ENCODE measurements at places on chromosomes 1 and 21.
A peak's percentile ranks its signal among the peaks of the same experiment; 100 is the strongest.

GRCh38 chr1:55231745-55232144 lies 16.6 kb upstream of the USP24 start:
- DNase-seq: no peak

DNA sequence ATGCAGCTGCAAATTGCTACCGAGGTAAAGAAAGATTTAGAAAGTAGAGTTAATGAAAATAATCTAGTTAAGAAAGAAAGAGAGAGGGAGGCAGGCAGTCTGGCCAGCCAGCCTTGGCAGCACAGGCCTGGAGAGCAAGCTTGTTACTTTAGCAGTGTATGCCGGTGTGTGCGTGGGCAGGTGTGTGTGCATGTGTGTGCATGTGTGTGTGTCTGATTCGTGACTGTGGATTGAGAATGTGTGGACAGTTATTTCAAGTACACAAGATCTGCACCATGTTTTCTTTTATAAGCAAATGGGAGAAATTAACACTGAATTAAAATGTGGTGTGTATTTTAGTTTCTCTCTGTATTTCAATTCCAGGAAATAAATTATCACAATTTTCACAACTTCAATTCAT lies 211.6 kb downstream of the DSCAM start:
- no peak for DNase-seq

DNA sequence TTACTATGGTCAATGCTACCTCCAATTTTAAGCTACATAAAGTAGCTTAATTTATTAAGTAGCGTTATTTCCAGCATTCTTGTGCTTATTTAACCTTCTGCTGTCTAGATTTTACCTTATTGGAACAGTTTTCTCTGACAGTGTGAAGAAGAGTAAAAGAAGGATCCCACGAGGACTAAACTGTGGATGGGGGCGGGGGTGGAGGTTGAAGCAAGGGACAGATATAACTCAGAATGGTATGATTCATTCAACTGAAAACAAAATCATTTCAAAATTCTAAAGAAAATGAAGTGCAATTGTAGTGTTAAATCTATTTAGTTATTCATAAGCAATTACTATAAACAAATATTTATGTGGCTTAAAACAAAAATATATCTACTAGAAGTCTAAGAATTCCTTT lies 11.5 kb upstream of the VAV3 start:
- DNase-seq: no peak

- DNase-seq: no peak
Observed at GRCh38 chr1:61081686-61082310, 563 bp upstream of the NFIA start.

DNA sequence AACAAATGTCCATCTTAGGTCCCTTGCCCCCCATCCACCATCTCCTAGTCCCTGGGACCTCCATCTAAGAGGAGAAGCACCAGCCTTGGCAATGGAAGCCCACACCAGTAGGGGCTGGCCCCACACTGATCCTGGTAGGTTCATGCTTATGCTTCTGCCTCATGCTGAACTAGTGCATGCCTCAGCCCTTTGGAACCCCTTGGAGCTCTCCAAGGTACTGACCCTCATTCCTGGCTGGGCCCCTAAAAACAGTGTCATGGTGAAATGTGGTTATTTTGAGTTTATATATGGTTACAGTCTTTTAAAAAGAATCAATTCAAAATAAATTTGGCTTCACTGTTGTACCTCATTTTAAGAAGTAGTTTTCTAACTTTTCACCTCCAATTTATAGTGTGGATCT lies 108.3 kb downstream of the HIVEP3 start:
- DNase-seq: peak; percentile 54

DNA sequence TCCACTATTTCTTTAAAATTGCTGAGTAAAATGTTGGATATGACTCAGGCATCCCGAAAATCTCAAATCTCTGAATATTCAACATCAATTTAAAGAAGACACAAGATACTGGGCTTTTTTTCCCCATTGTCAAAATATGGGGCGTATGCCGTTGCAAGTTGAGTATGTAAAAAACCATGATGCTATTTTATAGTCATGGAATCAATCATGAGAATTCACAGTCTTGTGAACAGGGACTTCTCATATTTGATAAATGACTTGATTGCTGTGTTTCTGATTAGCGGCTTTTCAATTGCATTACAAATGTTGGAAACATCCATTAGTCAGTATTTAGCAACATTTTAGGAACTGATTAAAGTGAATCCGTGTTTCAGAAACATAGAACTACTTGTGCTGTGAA lies 45.3 kb downstream of the SETD4 start:
- DNase-seq: peak; percentile 10

DNA sequence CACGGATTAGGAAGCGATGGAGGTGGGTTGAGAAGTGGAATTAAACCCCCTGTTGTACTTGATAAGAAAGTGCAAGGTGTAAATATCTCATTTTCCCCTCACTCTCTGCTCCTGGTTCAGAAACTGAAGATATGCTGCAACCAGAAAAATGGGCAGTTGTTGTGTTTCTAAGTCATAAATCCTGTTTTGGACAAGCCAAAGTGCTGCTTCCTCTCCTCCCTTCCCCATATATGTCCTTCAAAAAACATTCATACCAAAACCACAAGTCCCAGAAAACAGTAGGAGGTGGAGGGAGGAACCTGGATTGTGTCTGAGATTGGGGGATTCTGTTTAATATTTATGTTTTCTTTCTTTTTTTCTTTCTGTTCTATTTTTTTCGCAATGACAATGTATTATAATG lies 13.6 kb upstream of the ZNF362 start:
- no peak for DNase-seq

DNA sequence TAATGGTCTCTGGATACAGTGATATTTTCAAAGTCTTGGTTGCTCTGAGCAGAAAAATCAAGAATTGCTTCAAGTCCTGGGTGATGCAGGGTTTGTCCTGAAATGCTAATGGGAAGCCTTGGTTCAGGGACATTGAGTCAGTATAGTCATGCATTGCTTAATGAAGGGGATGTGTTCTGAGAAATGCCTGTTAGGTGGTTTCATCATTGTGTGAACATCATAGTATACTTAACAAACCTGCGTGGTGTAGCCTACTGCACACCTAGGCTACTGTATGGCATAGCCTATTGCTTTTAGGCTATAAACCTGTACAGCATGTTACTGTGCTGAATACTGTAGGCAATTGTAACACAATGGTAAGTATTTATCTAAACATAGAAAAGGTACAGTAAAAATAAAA lies 36.4 kb downstream of the TBCE start:
- no peak for DNase-seq

DNA sequence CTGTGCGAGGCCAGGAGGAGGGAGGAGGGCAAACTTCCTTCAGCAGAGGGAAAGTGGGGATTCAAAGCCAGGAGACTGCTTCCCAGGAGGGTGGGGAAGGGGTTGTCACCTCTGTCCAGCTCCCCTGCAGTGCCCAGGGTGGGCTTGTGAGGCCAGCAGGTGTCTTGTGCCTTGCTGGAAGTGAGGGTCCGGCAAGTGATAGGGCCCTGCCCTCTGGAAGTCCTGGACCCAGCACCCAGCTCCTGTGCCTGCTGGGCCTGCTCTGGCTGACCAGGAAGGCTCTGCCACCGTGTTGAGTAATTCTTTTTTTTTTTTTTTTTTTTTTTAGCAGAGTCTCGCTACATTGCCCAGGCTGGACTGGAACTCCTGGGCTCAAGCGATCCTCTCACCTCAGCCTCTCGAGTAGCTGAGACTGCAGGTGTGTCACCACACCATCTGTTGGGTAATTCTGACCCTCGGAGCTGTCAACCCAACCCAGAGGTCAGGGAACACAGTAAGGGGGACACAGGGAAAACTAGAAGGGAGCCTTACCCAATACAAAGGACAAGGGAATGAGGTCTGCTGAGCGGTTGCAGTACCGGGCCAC lies 1.0 kb downstream of the BEST4 start:
- no peak for DNase-seq

- no peak for DNase-seq
Observed at GRCh38 chr1:225532240-225532944, 104.6 kb upstream of the LBR start.

DNA sequence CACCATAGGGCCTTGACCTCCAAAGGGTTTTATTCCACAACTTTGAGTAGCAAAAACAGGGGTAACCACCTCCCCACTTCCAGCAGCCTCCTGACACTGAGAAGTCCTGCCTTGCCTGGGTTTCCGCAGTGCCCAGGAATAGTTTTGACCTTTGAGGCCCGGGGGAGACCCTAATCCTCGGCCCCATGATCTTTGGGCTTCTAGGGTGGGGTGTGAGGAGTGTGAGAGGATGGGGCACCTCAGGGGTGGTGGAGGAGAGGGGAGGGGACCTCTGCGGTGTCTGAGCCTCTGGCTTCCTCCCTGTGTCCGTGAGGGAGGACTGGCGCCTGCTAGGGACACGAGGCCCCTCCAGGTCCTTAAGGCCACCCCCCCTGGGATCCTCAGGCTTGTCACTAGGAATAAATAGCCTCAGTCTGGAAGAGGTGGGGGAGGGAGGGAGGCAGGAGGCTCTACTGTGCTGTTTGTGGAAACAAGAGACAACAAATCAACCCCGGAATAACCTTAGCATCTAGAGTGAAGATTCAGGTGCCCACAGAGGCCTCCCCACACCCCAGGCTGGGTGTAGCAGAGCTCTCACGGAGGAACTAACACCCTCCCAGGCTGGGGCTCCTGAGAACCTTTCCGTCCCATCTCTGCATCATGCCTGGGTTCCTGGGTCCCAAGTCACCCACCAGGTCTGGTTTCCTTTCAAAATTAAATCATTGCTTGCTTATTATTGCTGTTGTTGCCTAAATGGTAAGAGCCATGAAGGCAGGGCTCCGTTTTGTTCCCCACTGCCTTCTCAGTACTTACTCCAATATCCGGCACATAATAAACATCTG lies 904 bp upstream of the FHL3 start:
- DNase-seq: no peak

GRCh38 chr1:228392111-228392936 lies 14.3 kb downstream of the TRIM11 start:
- no peak for DNase-seq

DNA sequence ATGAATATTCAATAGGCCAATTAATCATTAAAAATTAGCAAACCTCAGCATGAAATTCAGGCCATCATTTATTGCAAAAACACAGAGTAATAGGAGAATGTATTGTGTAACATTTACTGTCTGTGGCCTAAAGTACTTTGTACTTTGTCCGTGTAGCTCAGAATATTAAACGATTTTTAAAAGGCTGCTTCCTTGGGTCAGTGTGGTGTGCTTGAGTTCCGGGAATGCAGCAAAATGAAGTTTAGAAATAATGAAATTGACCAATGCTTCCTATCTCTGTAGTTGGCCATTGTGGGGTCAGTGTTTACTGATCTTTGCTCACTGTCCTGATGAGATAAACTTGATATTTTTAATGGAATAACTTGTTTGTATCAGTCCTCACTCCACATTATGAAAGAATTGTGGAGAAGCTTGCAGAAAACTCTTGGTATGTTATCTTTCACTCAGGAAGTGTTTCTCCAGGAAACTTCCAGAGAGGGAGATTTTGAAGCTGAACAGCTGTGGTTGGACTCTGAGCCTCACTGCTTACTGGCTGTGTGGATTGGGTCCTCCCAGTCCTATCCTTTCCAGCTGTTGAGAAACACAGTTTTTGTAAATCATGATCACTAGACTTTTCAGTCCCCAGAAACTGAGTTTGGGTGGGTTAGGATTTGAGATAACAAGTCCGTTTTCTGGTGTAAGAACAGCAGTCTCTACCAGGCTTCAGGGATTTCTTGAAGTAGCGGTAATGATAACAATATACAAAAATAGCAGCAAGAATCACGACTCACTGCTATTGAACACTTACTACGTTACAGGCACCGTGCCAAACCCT lies 19.2 kb upstream of the MTARC1 start:
- no peak for DNase-seq

GRCh38 chr1:117535821-117536220 lies 70.0 kb upstream of the TENT5C start:
- no peak for DNase-seq

DNA sequence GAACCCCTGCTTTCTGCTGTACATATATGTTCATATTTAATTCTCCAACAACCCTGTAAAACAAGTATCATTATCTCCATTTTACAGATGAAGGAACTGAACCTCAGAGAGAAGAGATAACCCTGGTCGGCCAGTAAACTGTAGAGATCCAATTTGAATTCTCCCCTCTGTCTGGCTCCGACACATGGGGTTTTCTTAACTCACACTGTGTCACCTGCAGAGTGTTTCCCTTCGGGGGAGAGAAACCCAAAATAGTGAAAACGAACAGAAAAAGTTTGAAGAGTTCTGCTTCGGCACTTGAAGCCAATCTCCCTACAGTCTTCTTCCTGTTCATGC lies 17.4 kb upstream of the BCAR3 start:
- DNase-seq: no peak

GRCh38 chr1:231972111-231972445 lies 345.5 kb downstream of the DISC1 start:
- no peak for DNase-seq

- peak; percentile 61 for DNase-seq
Observed at GRCh38 chr1:172320733-172321132, 99.8 kb upstream of the C1orf105 start.

- DNase-seq: no peak
Observed at GRCh38 chr1:199936441-199936840, 91.1 kb upstream of the NR5A2 start.

DNA sequence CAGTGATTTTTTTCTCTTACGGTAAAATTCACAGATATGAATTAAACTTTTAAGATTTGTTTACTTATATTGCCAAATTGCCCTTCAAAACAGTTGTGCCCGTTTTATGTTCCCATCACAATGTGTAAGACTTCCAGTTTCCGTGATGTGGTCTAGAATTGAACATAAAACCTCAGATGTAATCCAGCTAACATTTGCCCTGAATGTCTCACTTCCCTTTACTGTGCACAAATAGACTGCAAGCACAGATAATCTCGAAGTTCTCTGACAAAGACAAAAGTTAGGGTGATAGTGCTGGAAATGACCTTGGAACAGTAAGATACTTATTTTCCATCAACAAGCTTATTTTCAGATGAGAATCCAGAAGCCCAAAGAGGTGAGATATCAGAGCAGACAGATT lies 177.5 kb downstream of the ZZZ3 start:
- no peak for DNase-seq

- no peak for DNase-seq
Observed at GRCh38 chr1:67058242-67058641, 4.3 kb upstream of the SLC35D1 start.

DNA sequence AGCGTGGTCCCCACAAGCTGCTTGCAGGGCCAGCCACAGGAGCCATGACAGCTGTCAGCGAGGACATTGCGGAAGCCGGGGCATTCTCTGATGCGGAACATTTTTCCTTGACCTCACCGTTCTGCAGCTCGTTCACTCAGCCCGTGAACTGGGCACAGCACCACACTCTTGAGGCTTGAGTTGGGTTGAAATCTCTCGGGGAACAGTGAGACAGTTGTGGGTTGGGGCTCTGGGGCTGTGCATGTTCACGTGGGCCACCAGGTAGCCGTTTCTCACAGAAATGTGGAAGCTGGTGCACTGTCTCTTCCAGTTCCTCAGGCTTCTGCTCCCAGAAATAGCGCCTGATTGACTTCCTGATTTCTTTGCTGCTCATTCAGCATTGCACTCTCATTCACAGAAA lies 69.8 kb downstream of the SPSB1 start:
- DNase-seq: no peak

DNA sequence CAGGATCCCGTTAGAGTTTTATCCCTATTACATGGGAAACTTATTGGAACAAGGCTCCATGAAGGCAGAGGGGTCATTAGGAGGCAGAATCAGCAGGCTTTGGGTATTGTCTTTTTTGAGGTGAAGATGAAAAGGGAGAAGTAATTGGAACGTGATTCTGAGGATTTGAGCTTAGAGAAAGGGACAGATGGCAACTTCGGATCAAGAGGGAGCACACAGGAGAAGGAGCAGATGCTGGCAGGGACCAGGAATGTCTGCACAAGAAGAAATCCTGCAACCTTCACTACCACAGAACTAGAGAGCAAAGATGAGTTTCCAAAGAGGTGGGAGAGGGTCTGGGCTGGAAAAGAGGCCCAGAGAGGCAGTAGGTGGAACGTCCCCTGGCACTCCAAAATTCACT lies 202.8 kb downstream of the RRAGC start:
- DNase-seq: no peak

Measured in HFFc6 (cell line).